ENCODE measurements at places on chromosomes 2 and 18.

GRCh38 chr18:25279556-25279955 lies 72.4 kb downstream of the ZNF521 start:
- no peak for DNase-seq

DNA sequence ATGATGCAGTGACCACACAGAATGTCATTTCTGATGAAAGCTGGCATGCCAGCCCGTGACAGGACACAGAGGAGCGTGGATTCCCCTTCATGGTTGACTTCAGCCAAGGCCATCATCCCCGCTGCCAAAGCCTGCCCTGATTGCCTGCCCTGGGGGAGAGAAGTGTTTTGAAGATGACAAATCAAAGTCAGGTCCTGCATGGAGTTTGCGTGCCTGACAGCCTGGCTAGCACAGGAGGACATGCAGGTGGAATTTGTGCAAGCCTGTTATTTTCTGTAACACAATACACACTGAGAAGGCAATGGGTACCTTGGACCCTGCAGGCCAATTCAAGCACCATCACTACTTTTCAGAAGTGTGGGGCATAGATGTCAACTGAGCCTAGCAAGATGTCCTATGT lies 5.4 kb upstream of the IL1R2 start:
- DNase-seq: no peak

DNA sequence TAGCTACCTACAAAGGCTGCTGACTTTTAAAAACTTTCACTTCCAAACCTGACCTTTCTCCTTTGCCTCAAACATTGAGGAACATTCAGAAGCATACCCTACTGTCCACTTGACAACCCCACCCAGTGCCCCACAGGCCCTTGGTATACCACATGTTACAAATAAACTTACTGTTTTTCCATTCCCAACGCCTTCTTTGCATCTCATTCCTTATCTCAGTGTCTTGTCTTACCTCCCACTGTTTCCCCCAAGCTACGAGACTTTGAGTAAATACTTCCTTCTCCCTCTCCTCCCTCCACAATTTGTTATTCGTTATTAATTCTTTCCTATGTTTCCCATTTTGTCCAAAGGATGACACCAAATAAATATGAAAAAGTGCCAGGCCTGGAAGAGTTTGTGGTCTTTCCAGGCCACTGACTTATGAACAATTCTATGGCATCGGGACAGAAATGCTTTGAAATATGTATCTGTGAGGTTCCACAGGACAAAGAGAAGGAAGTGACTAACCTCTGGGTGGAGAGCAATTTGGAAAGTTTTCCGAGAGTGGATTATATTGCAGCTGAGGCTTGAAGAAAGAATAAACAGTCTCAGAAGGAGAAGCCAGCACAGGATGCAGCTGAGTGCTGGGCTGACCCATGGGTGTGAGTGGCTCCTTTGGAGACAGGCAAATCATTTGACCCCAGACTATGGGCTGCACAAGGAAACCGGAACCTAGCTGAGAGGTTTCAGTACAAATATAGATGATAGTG lies 409.0 kb downstream of the LPIN1 start:
- DNase-seq: no peak

GRCh38 chr2:198476007-198476406 lies 671.6 kb downstream of the PLCL1 start:
- DNase-seq: no peak

DNA sequence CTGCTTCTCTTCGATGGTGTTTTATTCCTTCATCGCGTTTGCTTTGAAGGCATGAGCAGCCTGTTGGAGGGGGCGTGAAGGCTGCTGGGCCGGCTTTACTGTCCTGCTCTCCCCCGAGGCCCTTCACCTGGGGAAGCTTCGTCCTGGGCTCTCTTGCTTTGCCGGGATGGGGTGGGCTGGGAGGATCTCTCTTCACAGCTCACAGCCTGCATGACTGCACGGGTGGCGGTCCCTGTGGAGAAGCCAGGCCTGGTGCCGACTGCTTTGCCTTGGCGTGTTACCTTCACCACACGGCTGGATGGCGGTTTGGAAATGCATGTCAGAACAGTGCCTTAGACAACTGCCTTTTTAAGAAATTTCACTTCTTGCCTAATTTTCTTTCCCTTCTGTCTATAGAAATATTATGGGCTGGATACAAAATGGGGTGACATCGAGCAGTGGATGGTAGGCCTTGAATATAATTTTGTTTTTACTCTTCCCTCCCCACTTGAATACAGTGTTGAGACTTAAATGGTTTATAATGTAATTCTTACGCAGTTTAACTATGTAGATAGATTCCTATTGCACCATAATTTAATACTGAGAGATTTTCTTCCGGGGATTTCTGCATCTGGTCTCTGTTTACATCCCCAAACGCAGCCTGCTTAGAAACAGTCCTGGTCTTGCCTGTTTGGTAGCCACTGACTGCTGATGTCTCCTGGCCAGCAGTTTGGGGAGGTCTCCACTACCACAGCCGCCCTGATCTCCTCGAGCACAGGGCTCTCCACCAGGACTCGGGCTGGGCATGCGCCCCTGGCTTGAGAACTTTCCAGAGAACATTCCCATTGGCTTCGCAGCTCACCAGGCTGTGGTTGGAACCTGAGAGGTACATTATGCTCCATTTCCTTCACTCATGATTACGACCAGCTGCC lies 81.0 kb upstream of the RBM44 start:
- no peak for DNase-seq

DNA sequence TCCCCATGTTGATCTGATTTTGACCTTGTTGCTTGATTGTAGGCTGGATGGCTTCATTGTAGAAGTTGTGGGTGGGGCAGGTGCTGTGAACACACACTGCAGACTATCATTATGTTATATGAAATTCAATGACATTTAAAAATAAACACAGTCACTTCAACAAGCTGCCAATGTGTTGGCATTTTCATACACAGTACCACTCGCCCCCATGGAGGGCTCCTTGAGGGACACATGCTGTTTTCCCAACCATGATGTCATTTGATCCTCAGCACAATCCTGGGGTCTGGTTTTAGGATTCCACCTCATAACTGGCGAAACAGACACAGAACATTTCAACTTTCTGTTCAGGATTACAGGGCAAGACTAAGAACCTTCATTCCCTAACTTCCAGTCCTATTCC lies 86.9 kb downstream of the ZCCHC2 start:
- DNase-seq: no peak

DNA sequence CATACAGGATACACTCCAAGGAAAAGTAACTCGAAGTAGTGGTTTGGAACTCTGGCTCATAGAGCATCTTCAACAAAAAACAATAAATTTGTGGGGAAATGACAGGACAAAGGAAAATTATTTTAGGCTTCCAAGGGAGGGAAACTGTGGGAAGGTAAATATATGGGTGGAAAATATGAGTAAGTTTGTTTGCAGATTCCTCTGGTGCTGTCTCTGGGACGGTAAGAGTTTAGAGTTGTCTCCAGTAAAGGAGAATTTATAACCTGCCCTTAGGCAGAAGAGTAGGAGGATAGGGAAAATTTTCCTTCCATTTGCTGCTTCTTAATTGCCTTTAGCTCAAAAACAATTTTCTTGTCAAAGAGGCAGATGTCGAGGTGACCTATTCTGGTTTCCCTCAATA lies 19.3 kb downstream of the HNMT start:
- DNase-seq: no peak

- DNase-seq: no peak
Measured at GRCh38 chr2:231007286-231008098, 11.6 kb downstream of the SPATA3 start.

DNA sequence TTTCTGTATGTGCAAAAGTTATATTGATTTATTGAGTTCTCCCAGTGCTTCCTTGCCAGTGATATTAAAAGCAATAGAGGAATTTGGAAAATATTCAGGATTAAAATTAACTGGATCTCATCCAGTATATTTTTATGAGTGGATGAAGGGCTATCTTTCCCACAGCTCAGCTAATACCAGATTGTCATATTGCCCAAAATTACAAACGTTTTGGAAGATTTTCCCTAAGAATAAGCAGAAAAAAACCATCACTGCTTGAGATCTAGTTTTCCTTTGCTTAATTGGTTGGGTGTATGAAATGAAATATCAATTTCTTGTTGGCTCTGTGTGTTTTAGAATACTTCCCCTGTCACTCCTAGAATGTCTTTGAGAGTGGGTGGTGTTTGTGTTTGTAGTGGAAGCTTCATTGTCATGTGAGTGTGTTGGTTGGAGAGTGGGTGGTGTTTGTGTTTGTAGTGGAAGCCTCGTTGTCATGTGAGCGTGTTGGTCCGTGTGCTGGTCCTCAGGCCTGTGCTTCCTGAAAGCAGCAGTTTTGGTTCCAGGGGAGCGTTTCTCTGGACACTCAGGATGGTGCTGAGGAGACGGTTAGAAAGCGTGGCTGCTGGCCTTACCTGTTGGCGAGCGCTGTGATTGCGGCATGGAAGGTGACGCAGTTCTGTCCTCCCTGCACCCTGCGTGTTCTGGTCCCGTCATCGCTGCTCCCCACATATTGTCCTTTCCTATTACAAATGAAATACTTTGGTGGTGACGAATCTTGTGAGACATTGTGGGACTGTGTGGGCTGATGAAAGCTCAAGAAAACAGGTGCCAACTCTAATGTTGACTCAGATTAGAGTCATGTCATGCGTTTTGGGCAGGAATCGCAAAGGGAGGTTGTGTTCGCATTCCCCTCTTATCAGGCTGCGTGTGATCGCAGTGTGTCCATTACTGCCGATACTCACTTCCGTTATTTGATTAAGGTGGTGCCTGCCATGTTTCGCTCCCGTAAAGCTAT lies 12.4 kb downstream of the ASB1 start:
- no peak for DNase-seq

GRCh38 chr2:121242976-121243375 lies 42.0 kb downstream of the TFCP2L1 start:
- no peak for DNase-seq
